Dorsolateral prefrontal cortex (tissue), 122 donors: ENCODE measurements at places on chromosomes 11 and 22. TPM values are rescaled to one million over a fixed set of nuclear protein-coding genes. Genes with fewer than 3 reads are reported as not detected.

Gene SYT13
- total RNA-seq, result 98.7 TPM

Gene AMBRA1
- 53.9 TPM for total RNA-seq

Gene MPEG1
- 0.34 TPM for total RNA-seq

Gene MYO18B
- total RNA-seq, result 1.5 TPM

Gene KRTAP5-11
- 0.69 TPM for total RNA-seq

Gene MAPK8IP2
- total RNA-seq, result 249 TPM

Gene TRMT112
- total RNA-seq, result 120 TPM

Gene CCDC73
- not detected for total RNA-seq
